ENCODE measurements at places on chromosomes 3 and 15.

DNA sequence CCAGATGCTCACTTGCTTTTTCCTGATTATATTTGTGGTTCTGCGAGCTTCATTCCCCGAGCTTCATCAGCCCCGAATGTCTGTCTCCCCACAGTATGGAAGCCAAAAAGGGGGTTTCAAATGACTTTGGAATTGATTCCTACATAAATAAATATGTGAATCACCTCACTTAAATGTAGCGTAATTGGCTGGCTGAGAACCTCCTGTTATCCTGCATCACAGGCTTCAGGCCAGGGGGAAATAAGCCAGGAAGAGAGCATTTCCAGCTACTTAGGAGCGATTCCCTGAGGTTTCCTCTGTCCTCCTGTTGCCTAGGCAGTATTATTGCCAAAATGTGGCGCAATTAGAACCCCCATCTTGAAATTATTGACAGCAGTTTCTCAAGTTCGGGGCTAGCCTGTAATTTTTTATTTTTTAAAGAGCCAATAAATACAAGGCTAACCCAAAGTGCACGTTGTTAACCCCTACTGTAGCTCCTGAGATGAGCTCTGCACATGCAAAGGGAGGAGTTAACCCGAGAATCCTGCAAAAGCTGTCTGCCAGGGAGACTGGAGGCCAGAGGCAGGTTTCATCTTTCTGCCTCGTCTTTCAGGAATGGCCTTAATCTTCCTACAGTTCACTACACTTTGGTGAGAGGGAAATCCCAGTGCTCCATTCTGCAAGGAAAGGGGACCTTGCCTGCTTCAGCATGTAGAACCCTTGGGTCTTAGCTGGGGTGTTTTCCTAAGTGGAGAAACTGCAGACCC, 148.2 kb downstream of the ADAMTS9 start:
- DNase-seq: no peak

DNA sequence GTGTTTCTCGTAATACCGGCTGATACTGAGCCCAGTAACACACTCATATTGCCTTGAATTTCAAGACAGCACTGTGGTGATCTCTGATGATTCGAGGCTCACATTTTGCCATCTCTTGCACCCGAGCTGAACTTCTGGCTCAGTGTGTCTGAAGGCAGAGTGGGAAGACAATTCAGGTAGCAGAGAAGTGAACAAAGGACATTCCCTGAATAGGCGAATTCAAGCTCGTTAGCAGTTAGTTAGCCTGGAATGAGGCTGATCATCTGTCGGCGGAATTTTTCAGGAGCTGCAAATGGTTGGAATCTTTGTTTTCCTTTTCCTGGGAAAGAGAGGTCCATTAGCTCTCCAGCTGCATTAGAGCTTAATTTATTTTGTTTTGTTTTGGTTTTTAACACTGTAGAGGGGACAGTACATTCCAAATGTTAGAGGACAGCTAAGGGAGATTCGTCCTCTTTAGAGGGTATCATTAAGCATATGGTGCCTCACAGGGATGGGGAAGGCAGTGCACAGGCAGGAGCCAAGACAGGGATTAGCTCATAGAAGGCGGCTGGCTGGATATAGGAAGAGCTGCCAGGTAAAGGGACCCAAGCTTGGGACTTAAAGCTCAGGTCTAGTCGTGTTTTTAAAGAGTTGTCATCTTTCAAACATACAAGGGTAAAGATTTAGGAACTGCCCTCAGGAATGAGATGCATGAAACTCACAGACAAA, 119.7 kb upstream of the DLG1 start:
- DNase-seq: no peak

- no peak for DNase-seq
Observed at GRCh38 chr3:167750272-167750971, 14.9 kb downstream of the SERPINI1 start.

DNA sequence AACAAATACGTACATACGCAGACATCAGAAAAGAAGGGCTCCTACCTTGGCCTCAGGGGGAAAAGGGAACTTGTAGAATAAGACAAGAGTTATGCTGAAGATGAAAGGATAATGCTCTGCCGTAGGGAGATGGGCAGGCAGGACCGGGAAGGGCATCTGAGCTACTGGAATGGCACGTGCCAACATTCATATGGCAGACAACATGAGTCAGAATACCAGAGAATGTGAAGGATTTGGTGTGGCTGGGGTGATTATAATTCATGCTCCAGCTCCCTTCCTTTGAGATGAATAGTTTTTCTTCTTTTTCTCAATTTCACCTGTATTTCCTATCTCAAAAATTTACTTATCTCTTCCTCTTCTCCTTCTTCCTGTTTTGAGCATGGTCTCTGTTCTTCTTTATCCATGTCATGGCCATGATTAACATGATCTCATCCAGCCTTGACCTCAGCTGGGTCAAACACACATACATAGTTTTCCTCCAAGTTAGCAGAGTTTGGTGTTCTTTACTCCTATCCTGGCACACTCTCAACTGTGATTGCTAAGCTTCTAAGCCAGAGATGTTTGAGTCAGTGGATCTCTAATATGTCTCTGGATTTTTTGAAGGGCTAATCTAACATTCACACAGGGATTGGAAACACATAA, 507.0 kb downstream of the FOXP1 start:
- no peak for DNase-seq

DNA sequence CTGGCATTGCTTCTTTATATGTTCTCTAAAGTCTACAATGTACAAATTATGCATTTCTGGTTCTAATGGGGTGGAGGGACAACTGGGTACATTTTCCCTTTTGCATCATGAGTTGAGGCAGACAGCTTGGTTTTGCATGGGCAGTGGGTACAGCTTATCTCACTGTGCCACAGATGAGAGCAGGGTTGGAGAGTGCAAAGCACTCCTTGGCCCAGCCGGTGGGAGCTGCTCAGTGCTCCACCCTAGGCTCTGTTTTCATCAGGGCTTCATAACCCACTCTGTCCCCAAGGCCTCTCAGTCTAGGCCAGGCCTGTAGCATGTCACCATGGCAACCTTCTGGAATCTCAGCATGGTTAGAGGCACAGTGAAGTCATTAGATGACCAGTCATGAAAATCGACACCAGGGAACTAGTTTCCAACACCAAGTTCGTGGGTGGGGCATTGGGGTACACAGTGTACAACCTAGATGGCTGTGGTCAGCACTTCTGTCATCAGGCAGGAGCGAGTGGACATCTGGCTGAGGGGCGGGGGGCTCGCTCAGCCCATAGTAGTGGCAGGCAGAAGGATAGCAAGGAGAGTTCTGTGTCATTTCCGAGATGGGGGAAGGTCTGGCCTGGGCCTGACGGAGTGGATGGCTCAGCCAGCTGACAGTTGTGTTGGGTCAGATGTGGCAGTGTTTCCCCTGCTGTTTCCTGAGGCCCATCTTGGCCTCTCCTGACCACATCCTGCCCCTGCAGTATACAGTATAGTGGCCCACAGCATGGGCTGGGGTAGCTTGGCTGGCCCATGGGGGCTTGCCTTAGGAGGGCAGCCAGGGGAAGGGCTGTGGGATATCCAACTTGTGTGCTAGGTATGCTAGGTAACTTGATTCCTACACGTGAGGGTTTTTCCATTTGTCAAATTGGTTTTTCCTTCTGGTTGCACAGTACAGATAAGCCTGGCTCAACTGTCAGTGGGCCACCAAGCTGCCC, 75.7 kb upstream of the PRR23C start:
- DNase-seq: no peak

DNA sequence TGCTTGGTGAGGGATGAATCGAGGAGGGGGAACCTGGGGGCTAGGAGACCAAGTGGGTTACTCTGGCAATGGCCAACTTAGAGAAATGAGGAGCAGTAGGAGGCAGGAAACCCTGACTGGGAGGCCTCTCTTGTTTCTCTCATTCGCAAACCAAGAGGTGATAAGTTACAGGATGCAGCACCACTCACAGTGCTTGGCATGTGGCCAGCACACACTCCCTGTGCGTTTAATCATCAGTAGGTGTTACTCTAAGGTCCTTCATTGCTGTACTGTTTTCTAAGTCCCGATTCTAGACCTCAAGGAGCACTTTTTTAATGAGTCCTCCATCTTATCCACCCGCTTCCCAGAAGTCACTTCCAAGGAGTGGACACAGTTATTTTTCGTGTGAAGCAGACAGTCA, 314.1 kb upstream of the TRIM42 start:
- DNase-seq: peak; percentile 3

DNA sequence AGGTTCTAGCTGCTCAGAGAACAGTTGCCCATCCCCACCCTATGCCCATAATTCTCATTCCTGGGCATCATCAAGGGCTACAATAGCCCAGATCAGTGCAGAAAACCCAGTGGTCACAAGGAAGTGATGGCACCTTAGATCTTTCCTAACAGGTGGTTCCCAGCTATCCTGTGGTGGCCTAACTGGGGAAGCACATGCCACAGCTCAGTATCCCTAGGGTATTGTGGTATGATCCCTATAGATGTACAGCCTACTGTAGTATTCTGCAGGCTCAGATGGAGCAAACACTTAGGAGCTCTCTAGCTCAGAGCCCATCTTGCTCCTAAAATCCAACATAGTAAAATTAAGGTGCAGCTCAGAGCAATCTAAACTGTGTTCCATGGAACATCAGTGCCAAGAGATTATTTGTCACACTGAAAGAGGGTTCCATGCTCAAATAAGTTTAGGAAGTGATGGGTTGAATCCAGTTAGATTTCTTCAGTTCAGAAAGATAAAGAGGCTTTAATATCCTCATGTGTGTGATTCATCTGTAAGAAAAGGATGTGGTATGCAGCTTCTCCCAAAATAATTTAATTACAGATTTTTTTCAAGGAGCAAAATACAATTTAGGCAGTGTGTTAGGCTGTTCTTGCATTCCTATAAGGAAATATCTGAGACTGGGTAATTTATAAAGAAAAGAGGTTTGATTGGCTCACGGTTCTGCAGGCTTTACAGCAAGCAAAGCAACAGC, 4.4 kb downstream of the A4GNT start:
- no peak for DNase-seq

GRCh38 chr3:27133060-27133459, 236.1 kb downstream of the NEK10 start:
- no peak for DNase-seq

DNA sequence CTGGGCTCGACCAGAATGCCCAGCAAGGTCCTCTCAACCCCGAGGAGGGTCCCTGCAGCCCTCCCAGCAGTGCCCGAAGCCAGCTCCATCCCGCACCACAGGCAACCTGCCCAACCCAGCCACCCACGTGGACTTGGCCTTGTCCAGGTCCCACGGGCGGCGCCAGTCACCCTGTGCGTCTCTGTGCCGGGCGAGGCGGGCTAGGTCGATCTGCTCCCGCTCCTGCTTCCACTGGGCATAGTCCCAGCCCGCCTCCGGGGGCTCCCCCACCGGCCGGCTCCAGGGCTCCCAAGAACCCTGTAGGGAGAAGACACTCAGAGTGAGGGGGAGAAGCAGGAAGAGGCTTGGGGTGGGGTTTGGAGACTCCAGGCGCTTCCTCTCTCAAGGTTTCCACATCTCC, 3.1 kb downstream of the CCDC9B start:
- no peak for DNase-seq

DNA sequence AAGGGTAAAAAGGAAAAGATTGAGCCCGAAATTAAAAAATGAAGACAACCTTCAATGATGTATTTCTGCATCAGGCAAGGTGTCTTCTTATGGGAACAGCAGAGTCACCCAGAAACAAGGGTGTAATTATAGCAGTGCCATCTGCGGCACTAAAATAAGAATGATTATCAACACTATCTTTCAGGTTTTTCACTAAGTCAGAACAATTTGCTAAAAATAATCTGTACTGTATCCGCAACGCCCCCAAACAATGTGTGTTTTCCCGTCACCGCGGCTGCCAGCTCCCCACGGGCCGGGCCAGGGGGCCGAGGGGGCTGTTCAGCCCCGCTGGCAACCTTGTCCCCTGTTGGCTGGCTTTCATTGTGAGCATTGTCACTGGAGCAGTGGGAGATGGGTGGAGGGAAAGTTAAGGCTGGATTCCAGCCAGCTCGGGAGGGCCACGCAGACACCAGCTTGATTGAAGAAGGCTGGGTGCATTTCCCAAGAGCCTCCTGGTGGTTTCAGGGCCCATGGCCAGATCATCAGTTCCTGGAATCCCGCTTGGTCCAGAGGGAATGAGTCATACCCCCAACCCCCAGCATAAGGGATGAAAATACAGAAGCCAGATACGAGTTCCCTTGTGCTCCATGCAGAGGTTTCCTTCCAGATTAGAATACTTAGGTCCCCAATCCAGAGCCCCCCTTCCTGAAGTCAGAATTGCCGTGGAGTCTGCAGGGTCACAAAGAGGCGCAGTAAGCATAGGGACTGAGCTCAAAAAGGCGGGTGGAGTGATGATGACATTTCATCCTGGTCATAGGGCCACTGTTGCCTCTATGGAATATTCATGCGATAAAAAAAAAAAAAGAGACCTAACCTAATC, 90.2 kb upstream of the KLF13 start:
- DNase-seq: no peak

DNA sequence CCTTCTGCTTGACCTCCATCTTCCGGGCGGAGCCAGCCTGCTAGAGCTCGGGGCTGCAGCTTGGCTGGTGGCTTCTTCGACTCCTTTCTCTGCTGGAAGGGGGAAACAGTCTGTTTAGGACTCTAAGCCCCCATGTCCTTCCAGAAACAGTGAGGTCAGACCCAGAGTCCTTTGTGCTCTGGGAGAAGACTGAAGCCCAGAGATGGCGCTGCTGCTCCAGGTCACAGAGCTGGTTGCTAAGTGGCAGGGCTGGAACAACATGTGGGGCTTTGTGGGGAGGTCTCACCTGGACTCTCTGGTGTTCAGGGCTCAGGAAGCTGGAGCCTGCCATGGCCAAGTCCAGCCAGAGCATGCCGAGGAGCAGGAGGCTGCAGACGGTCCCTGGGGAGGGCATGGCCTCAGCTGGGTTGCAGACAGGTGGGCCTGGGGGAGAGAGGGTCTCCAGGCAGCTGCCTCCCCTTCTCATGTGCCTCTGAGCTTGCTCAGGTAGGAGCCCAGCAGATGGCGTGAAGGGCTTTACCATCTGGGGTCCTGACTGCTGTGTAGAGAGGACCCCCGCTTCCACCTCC, 2.9 kb downstream of the GHRL start:
- DNase-seq: no peak

- no peak for DNase-seq
Observed at GRCh38 chr15:90449206-90449735, 61.2 kb downstream of the IQGAP1 start.
